GM13977 (cell line): ENCODE measurements at places on chromosomes 12 and 14.

GRCh38 chr12:81224626-81225025 lies 146.7 kb downstream of the ACSS3 start:
- DNase-seq, result no peak

GRCh38 chr12:121107681-121108080 lies 25.0 kb upstream of the P2RX7 start:
- no peak for DNase-seq

GRCh38 chr12:123258593-123258992 lies 13.1 kb downstream of the CDK2AP1 start:
- no peak for DNase-seq

DNA sequence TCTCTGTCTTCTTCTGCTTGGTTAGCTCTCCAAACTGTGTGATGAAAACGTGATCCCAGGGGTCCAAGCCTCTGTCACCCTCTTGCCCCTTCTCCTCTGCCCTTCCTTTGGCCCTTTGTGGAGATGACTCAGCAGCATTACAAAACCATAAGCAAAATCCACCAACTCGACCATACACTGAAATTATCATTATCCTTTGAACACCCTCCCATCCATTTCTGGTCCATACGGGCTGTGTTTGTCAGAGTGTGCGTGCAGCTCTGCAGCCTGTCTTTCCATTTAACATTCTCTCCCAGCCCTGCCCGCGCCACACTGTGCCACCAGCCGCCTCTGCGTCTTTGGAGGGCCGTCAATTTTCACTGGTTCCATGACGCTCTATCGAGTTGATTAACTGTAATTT lies 69.2 kb downstream of the SLC25A47 start:
- no peak for DNase-seq

DNA sequence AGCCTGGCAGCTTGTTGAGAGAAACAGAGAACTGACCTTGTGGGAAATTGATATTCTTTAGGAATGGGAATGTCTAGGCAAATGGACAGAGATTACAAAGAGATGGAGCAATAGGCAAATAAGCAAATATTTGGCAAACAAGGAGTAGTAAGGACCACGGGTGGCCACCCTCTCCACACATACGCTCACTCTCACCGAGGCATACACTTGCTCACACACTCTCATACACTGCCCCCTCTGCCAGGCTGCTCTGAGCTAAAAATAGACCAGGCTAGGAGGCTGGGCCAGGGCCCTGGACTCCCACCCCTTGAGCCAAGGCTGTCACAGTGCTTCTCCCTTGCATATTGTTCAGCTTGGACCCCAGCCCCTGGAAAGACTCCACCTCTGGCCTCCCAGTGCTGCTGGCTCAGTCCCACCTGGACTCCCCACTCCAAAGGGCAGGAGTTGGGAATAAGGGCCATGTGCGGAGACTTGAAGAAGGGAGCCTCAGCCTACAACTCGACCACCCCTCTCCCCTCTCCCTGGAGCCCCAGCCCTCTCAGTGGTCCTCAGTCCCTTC lies 1.1 kb downstream of the PPP1R1A start:
- no peak for DNase-seq

DNA sequence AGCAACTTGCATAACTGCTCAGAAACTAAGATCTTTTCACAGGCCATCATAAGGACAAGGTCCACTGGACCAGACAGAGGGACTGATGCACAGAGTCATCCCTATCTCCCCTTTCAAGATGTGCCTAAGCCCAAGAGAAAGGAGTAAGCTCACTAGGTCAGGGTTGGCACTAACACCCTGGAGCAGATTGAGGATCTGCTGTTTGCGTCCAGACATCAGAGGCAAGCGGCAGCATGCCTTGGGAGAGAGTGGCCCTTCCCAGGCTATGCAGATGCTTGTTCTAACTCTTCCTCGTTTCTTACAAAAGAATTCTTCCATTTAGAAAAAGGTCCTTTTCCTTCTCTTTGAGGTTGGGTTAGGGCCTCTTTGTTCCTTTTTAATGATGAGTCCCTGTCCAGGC lies 187.2 kb downstream of the KCNA5 start:
- DNase-seq, result no peak

GRCh38 chr12:131117438-131118245 lies 163.9 kb downstream of the ADGRD1 start:
- no peak for DNase-seq

DNA sequence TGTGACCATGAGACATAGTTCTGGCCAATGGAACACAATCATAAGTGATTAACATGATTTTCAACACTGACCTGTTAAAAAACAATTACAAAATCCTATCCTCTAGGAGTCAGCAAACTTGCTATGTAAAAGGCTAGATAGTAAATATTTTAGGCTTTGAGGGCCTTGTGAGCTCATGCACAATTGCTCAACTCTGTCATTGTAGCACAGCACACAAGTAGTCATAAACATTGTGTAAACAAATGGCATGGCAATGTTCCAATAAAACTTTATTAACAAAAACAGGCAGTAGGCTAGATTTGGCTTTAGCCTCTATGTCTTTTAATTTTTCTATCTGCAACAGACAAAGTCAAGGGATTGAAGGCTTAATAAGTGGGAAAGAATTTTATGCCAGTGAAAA lies 350.7 kb downstream of the C12orf50 start:
- DNase-seq, result no peak

- no peak for DNase-seq
Measured at GRCh38 chr12:16323010-16323409, 24.4 kb upstream of the MGST1 start.

- peak; percentile 41 for DNase-seq
Measured at GRCh38 chr12:67069451-67070306, 199.5 kb upstream of the CAND1 start.

DNA sequence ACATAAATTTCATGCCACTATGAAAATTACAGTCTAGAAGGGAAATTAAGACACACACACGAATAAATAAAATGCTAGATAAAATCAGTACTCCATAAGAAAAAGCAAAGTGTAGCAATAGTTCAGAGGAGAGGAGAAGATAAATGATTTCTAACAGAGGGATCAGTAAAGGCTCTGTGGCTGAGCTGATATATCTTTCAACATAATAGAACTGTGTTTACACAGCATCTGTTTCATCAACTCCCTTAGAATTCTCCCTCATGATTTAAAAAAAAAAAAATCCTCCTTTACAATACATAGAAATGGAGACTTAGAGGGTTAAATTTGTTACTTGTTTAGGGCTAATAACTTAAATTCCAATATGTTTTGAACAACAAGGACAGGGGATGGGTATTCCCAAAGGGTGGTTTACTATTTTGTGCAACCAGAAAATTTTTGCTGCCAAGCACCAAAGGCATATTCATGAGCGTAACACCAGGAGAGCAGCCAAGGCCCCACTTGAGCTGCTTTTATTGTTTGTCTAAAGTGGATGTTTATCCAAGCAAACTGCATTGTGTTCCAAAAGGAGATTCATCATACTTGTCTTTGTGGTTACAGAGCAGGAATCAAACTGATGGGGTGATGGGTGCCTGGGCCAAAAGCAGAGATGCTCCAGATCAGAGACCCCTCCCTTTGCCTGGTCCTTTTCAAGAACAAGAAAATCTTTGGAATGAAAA lies 162.7 kb downstream of the BMP4 start:
- no peak for DNase-seq

- no peak for DNase-seq
Measured at GRCh38 chr14:56268039-56268438, 149.8 kb downstream of the PELI2 start.

DNA sequence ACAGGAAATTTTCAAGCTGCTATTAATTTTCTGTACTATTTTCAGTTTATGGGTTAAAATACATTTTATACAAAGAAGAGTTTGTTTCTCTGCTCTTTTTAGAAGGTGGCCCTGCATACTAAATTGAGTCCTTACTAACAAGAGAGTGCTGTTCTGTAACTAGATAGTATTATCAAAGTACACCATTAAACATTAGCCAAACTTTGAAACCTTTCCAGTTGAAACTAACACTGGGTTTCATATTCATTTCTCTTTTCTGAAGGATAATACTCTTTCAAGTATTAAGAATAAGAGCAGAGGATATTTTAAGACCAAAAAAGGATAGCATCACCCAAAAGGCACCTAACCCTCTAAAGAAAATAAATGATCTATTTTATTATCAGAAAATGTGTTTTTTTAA lies 47.2 kb downstream of the PEBP1 start:
- DNase-seq, result no peak

GRCh38 chr12:132308853-132309595 lies 20.4 kb downstream of the GALNT9 start:
- DNase-seq, result no peak

DNA sequence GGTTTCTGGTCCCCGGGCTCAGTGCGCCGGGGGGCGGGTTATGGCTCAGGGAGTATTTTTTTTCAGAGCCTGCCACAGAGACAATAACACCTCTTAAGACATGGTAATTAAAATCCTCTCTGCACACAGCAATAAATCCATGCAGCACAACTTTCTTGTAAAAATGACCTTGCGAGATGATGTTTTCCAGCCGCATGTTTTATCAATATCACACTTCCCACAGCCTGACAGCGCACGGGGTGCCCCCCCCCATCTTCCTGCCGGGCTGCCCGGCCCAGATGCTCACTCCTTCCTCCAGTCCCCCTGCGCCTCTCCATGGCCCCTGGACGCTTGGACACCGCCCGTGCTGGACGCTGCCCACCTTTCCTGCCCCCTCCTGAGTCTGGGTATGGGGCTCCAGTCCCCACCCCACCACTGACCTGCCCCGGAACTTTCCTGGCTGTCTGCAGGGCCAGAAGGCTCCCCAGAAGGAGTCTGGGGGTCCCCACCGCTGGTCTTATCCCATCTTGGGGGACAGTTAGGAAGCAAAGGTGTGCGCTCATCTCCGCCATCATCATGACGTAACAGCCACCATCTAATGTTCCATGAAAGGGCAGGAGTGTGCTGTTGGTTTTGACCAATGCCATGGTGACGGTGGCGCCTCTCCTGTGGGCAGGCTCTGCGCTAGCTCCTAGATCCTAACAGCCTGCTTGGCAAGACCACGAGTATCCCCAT lies 182.9 kb downstream of the KIF26A start:
- DNase-seq, result no peak

DNA sequence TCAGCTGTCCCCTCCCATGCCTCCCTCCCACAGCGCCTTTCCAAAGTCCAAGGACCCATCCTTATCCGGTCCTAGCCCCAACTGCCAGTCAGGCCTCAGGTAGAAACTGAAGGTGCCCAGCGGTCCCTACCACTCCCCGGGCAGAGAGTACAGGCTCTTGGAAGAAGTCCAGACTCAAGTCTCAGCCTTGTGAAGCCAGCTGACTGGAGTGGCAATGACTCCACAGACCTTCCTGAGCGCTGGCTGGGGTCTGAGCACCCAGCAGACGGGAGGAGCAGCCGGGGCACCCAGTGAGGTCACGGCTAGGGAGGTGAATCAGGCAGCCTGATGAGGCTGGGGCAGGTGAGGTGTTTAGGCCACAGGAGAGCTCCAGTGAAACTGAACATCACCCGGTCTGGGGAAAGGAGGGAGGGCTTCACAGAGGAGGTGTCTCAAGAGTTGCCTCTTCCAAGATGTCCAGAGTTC lies 60.0 kb downstream of the ITPK1 start:
- no peak for DNase-seq

DNA sequence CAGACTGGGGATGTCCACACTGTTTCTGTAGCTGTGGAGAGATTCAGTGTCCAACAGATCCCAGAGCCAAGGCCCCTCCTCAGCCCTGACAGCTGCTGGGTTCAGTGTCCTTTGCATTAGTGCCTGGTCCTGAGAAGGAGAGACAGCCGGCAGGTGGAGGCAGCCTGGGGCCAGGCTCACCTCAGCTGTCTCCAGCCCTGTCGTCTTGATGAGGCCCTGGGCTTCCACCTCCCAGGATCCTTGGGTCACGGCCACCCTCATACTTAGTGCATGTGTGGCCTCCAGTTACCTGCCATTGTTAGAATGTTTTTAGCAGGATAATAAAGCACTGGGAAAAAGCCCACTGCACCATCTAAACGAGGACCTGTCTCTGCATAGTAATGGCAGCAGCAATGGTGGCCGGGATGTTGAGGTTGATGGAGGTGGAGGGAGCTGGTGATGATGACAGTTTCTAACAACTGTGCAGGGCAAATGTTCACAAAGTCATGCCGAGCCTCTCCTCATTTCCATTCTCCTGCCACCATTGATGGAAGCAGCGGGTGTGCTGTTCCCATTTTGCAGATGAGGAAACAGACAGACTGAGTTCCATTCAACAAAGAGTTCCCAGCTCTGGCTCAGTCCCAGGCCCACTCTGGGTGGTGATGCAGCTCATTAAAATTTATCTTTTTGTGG lies 17.7 kb downstream of the ASB2 start:
- no peak for DNase-seq

DNA sequence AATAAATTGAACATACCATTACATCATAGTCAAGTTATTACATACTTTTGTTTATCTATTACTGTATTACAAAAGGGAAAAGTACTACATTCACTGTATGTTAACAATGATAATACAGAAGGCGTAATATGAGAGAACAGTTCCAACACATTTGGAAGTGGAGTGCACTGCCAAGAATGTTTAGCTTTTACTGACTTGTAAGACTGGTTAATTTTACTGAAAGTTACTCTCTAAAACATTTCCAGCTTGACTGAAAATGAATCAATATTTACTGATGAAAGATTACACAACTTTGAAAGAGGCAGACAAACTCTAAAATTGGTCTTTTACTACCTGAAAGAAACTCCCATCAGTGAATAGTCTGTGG lies 728.5 kb downstream of the FSCB start:
- DNase-seq, result no peak

DNA sequence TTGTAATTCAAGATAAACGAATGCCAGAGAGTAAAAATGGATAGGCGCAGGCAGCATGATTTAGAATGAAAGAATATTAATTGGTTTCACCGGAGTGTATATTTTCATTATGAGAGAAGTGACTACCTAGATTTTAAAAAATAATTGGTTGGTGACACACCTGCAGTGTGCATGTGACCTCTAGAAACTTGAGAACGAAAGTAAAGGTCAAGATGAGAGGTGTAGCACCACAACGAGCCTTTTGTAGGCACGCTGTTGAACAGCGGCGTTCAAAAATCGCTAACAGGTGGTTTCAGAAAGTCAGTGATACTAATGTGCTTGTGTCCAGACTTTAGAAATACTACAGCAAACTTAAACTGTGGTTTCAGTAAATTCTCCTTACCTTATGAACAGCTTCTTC lies 123.8 kb downstream of the NPAS3 start:
- DNase-seq, result no peak

GRCh38 chr12:14424545-14424944 lies 59.1 kb downstream of the ATF7IP start:
- DNase-seq, result no peak

DNA sequence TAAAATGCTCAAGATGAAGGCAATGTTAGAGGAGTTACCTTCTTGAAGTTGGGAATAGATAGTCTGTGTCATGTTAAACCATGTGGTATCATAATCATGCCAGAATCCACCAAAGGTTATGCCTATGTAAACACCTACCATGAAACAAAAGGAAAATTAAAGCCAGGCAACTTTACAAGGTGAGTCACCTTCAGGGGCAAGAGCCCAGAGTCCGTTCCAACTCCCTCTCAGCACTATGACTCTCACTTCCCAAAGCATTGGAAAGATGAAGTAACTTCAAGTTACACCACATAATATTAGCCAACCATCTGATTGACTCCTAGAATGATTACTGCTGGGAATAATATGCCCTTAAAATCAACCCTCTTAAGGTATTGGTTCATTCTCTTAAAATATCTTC lies 38.5 kb downstream of the CATSPERB start:
- DNase-seq, result no peak

- DNase-seq, result no peak
Measured at GRCh38 chr12:106120519-106121105, 18.1 kb downstream of the NUAK1 start.
